RPMI7951 (cell line): ENCODE measurements at places on chromosomes 11 and 22.

GRCh38 chr11:100670140-100670539 is 16.9 kb upstream of the ARHGAP42 start:
- DNase-seq, result no peak

- DNase-seq, result no peak
Observed at GRCh38 chr22:43317239-43317638, 25.9 kb downstream of the SCUBE1 start.

DNA sequence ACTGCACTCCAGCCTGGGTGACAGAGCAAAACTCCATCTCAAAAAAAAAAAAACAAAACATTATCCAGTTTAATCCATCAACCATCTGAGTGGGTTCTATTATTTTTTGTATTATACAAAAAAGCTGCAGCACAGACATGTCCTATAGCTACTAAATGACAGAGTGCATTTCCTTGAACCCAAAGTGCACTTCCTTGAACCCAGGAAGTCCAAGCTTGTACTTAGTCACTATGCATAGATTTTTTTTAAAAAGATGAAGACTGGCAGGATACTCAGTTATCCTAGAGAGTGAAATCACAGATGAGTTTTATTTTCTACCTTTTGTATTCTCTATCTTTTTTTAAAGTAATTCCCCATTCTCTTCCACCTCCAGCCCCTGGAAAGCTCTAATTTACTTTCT is 8.0 kb upstream of the RRAS2 start:
- no peak for DNase-seq

- no peak for DNase-seq
Observed at GRCh38 chr11:47443028-47443700, 5.8 kb downstream of the RAPSN start.

DNA sequence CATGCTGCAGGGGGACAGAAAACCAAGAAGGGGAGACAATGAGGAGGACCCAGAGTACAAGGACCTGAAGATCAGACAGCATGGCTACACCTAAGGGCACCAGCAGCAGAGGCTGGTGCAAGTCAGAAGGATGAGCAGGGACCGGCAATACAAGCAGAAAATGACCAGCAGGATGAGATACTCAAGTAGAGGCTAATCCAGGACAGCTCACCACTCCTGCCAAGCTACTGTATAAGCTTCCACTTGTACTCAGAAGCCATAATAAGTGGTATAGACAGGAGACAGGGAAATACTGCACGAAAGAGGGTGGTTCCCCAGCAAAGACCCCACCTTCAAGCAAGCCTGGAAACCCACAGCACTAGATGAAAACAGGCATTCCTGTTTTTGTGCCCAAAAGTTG is 138.7 kb upstream of the ZC3H12C start:
- DNase-seq, result no peak

DNA sequence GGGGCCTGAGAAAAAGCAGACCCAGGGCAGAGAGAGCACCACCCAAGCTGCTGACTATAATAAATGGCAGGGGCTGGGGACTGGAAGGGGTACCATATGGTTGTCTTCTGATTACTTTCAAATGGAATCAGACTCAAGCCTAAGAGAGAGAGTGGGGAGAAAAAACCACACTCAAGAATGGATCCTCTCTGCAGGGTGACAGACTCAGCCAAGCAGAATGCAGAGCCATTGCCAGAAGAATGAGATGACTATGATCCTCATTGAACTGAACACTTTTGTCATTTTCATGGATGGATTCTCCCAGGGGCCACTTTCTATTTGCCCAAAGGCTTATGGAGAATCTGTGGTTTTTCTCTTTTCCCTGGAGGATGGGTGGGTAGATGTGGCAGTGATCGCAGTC is 8.7 kb downstream of the UBASH3B start:
- no peak for DNase-seq

GRCh38 chr22:26325641-26326040 is 103.4 kb upstream of the ASPHD2 start:
- no peak for DNase-seq

- no peak for DNase-seq
Observed at GRCh38 chr11:112769170-112769569, 192.1 kb upstream of the NCAM1 start.

DNA sequence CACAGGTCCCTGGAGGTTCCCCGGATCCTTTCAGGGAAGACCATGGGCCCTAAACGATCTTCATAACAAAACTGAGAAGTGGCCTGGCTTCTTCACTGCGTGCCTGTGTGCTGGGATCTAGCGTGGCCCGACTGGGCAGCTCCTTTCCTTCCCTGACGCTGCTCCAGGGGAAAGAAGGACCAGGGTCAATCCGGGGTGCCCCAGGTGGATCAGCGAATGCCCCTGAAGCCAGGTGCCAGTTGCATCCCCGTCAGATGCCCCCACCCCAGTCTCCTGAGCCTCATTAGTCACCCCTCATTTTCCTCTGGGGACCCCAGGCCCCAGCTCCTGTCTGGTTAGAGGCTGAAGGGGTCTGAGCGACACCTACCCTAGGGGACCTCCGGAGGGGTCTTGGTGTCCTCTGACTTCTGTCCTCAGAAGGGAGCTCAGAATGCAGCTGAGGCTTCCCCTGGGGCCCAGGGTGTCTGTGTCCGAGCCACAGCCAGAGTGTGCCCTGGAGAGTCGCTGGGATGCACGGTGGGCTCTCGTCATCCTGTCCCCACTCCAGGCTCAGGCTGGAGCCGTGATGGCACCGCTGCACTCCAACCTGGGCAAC is 18.7 kb upstream of the MUC6 start:
- no peak for DNase-seq

- peak; percentile 46 for DNase-seq
Observed at GRCh38 chr22:23215294-23216241, 35.3 kb downstream of the BCR start.

- no peak for DNase-seq
Observed at GRCh38 chr11:113331441-113331840, 17.1 kb downstream of the TTC12 start.

DNA sequence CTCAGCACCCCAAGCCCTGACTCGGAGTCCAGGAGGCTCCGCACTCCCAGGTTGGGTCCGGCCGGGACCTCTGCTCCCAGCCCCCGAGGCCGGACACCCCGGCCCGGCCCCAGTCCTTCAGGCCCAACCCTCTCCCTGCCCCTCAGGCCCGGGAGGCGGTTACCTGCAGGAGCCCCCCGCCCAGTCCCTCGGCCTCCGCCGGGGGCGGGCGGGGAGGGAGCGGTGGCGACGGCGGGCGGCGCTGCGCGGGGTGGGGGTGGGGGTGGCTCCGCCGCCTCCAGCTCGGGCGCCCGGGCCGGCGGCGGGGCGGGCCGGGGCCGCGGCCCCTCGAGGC is 310 bp downstream of the TCF20 start:
- DNase-seq, result no peak

DNA sequence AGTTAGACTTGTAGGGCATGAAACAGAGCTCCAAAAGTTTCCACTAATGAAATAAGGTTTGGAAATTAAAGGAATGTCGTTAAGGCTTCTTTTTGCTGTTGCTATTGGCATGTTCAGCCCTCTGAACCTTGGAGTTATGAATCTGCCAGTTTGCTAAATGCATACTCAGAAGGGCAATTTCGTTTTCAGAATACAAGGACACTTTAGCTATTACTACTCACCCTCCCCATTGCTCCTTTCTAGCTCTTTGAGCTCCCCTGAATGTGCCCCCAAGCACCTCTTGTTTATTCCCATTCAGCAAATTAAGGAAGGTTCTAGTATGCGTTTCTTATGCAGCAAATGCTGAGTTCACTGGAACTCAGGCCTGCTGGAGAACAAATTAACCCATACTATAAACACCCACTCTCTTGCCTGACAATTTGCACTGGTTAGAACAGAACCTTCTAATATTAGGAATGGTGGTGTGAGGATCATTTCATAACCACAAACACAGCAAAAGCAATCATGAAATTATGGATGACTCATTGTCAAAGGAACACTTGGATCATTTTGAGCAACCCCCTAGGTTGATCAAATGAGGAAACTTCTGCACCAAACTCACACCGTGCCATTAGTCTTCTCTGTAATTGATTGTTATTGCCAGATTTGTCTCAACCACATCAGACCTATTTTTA is 26.2 kb upstream of the LIN7C start:
- no peak for DNase-seq

DNA sequence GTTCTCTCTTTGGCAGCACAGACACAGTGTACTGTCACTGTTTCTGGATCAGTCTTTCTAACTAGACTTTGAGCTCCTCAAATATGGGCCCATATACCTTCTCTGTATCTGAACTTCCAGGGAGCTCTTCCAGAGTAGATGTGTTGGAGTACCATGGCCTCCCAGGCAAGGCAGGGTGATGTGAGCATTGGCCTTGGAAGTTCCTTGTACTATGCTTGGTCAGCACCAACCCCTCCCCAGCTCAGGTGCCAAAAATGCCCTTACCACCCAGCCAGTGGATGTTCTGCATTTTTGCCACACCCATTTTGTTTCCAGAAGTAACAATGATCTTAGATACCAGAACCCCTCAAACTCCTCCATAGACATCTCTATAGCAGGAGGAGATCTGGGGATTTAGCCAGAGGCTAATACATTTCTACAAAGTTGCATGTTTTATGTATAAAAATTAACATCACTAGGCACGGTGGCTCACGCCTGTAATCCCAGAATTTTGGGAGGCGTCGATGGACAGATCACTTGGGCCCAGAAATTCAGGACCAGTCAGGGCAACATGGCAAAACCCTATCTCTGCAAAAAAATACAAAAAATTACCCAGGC is 132.7 kb downstream of the CCDC81 start:
- DNase-seq, result no peak

DNA sequence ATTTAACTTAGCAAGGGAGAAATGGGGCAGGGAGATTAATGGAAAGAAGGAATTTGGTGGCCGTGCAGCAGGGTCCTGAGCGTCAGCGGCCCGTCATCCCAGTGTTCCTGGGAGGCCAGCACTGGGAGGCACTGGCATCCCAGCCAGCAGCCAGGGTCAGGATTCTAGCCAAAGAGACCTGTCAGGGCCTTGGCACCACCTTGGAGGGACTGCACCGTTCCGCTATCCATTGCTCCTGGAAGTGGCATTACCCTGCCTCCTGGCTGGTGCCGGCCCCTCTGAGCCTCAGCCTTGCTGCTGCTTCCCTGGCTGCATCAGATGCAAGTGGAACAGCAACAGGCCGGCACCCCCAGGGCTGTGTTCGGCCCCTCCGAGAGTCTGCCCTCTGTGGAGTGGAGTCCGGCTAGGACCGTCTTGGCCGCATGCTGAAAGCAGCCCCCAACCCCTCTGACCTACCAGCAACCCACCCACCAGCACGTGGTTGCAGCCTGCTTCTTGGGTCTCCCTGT is 30.1 kb downstream of the RASD2 start:
- DNase-seq, result no peak

DNA sequence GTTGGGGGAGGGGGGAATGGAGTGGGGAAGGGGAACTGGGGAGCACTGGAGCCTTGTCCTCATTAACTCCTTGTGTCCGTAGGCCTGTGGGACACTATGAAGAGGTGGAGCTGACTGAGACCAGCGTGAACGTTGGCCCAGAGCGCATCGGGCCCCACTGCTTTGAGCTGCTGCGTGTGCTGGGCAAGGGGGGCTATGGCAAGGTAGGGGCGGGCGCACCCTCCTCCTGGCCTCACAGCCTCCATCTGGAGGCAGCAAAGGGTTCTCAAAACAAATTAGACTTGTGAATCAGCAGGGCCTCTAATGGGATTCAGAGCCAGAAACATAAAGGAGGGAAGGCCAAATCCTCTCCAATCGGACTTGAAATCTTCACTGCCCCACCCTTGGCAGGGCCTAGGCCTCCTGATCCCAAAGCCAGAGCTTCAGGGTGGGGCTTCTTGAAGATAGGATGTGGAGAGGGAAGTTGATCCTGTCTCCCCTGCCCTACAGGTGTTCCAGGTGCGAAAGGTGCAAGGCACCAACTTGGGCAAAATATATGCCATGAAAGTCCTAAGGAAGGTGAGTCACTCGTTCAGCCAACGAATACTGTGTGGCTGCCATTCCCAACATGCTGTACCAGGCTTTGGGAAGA is 859 bp downstream of the RPS6KB2 start:
- DNase-seq, result no peak

- DNase-seq, result no peak
Observed at GRCh38 chr11:72773696-72774095, 20.2 kb downstream of the STARD10 start.

GRCh38 chr11:32229576-32230240 is 138.8 kb downstream of the RCN1 start:
- DNase-seq, result no peak

DNA sequence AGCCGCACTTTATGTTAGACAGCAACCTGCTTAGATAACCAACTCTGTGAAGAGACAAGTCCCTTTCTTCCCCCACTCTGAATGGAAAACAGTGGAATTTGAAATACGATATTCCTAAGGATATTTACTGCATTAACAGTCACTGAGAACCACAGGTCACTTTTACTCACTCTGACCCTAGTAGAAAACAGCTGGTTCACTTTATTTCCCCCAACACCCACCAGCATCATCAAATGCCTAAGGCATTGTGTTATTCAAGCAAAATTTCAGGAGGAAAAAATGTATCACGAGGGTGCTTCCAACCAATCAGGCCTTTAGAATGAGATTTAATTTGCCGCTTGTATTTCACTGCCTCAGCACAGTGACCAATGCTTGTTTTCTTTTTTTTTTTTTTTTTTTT is 1134.1 kb upstream of the CCDC90B start:
- no peak for DNase-seq
